Fibroblast of the aortic adventitia (primary cell): ENCODE measurements at places on chromosomes 2 and 18.

DNA sequence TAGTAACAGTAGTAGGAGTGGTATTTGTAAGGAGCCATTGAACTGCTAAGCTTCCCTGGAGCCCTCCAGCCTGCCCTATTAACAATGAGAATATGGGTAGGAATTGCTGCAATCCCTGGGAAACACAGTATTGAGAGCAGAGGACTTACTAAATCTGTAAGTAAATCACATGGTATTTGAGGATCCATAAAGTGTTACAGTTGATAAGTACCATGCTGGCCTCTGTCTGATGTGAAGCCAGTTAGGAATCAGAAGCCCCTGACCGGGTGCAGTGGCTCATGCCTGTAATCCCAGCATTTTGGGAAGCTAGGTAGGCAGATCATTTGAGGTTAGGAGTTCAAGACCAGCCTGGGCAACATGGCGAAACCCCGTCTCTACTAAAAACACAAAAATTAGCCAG, 224.6 kb downstream of the C1D start:
- DNase-seq, result no peak

DNA sequence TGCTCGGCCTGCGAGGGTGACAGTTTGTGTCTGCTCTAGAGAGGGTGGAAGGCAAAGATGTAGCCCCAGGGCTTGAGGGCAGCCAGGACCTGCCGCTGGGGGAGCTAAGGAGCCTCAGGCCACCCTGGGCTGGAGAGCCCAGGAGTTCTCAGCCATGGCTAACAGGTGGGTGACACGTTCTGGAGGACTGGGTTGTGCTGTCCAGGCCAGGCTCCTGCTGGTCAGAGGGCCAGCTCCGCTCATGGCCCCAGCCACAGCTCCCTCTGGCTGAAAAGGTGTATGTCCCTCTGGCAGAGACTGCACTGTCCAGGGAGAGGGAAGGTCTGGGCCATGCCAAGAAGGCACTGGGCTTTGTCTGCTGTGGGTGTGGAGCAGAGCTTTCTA, 19.2 kb downstream of the TMEM185B start:
- DNase-seq, result no peak

GRCh38 chr2:1830936-1831619, 86.8 kb upstream of the PXDN start:
- no peak for DNase-seq

- no peak for DNase-seq
These were observed 228.9 kb downstream of the TMEM163 start for GRCh38 chr2:134489732-134490384.

- no peak for DNase-seq
These were observed 434.9 kb upstream of the ST6GAL2 start for GRCh38 chr2:107320881-107321280.

- DNase-seq, result no peak
These were observed 192.6 kb upstream of the HDAC4 start for GRCh38 chr2:239593455-239593854.

DNA sequence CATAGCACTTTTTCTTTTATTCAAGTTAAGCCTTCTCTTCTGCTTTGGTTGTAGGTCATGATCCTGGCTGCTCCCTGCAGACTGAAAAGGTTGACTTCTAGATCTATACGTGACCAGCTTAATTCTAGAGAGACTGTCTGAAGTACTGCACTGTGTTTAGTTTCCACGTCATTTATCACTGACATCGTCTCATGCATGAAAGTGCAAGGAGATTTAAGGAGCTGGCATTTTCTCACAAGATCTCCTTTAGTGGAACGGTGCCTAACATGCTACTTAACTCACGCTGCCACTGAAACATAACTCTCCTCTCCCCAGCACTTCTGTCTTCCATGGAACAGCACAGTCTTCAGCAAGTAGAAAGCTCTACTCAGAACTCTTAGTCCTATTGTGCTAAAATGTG, 583.0 kb upstream of the KLHL29 start:
- no peak for DNase-seq
